T-helper 2 cell treated with Interferon-gamma antibody and Interleukin-4, amounts not matched to agents 5 μg/mL and 100 μg/mL, for 36 hours (primary cell): ENCODE measurements at places on chromosomes 16 and 17.

DNA sequence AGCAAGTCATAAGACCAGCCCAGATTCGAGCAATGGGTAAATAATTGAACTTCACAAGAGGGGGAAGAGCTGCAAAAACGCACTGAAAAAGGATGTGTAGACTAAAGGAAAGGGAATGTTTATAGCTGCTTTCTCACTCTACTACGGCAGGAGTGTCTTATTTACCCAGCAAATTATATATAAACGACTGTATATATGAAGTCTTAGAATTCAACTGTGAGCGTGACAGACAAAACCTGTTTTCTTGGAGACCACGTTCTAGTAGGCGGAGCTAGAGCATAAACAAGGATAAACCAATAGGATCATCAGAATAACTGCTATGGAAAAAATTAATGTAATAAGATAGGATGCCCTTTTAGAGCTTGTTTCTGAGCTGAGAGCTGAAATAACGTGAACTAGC, 394.6 kb upstream of the MON1B start:
- H3K27ac ChIP-seq, result no peak overlapping the region
- no peak for DNase-seq
- H3K27me3 ChIP-seq, result no peaks in the 10 kb centered on the region
- no peak overlapping the region for H3K4me3 ChIP-seq

- no peak overlapping the region for H3K27ac ChIP-seq
- H3K4me3 ChIP-seq, result no peak overlapping the region
- H3K36me3 ChIP-seq, result no peaks in the 10 kb centered on the region
- peaks cover 11% of the 10 kb centered on the region for H3K4me1 ChIP-seq
- DNase-seq, result no peak
- H3K27me3 ChIP-seq, result peaks cover 38% of the 10 kb centered on the region
Measured at GRCh38 chr16:55476625-55477533, 2.1 kb upstream of the MMP2 start.

DNA sequence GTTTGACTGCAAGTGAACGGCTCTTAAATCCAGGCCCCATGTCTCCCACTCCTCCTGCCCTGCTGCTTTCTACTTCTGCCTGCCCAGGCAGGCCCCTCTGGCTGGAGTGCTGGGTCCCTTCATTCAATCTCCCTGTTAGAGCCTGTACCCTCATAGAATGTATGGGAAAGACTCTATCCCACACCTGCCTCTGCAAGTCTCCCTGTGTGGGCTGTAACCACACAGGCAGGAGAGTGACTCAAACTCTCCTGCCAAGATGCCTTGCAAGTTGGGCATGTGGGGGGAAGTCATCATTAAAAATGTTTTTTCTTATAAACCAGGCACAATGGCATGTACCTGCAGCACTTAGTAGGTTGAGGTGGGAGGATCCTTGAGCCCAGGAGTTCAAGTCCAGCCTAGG, 77.5 kb downstream of the PLXDC1 start:
- no peak overlapping the region for H3K27ac ChIP-seq
- no peaks in the 10 kb centered on the region for H3K36me3 ChIP-seq
- H3K4me3 ChIP-seq, result no peak overlapping the region
- DNase-seq, result no peak

GRCh38 chr16:49567950-49568349, 194.3 kb downstream of the C16orf78 start:
- H3K27ac ChIP-seq, result no peak overlapping the region
- DNase-seq, result no peak

DNA sequence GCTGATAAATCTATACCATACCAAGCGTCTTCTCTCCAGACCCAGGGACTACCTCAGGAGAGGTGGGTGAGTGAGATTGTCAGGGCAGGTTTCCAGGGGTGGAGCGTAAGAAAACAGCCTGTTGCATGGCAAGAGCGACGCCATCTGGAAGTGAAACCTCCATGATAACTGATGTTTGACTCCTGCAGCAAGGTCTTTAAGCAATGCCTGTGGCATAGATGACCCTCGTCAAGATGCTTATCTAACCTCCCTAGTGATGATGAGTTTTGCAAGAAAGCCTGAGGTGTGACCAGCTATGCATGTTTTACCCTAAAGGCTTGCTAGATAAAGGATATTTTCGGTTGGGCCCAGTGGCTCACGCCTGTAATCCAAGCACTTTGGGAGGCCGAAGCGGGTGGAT, 71.6 kb downstream of the GSG1L start:
- peaks cover 10% of the 10 kb centered on the region for H3K36me3 ChIP-seq
- no peak overlapping the region for H3K4me3 ChIP-seq
- peaks cover 2% of the 10 kb centered on the region for H3K27me3 ChIP-seq
- no peak for DNase-seq
- H3K4me1 ChIP-seq, result peaks cover 18% of the 10 kb centered on the region

- H3K36me3 ChIP-seq, result peaks cover 32% of the 10 kb centered on the region
- H3K4me1 ChIP-seq, result peaks cover 37% of the 10 kb centered on the region
- H3K4me3 ChIP-seq, result peak overlapping the region; percentile 97
- H3K27me3 ChIP-seq, result no peaks in the 10 kb centered on the region
Measured at GRCh38 chr17:7932483-7932891, 481 bp downstream of the CNTROB start.

DNA sequence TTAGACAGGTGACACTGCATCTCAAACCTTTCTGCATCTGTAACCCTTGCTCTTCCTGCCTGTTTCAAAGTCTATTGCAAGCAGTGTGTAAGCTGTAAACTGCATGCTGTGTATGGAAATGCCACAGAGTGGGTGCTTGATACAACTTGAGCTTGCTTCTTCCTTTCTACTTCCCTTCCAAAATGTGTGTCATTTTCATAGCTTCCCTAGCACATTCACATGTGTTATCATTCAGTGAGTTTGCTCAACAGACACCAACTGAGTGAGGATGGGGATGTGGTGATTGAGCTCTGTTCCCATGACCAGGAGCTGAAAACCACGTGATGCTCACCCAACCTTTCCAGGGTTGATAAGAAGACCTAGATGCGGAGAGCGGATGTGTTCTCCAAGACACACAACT, 111.1 kb downstream of the VAT1L start:
- H3K4me3 ChIP-seq, result no peak overlapping the region
- no peaks in the 10 kb centered on the region for H3K36me3 ChIP-seq
- H3K27ac ChIP-seq, result no peak overlapping the region
- H3K27me3 ChIP-seq, result no peaks in the 10 kb centered on the region

- no peak overlapping the region for H3K4me3 ChIP-seq
- DNase-seq, result peak; percentile 17
- no peak overlapping the region for H3K27ac ChIP-seq
- H3K27me3 ChIP-seq, result peaks cover 2% of the 10 kb centered on the region
- no peaks in the 10 kb centered on the region for H3K36me3 ChIP-seq
- peaks cover 27% of the 10 kb centered on the region for H3K4me1 ChIP-seq
Measured at GRCh38 chr16:81797443-81797842, 18.4 kb downstream of the PLCG2 start.

DNA sequence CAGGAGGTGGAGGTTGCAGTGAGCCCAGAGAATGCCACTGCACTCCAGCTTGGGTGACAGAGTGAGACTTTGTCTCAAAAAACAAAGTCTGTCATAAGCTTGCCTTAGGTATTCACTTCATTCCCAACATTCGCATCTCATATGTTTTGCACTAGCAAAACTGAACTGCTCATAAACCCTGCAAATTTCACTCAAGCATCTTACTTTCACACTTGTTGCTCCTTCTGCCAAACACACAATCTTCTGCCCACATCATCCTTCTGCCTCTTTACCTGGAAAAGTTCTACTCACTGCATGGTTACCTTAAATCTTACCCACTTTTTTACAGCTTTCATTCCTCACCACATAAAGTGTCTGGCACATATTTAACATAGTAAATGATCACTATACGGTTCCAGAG, 152.5 kb downstream of the USP22 start:
- no peak overlapping the region for H3K4me3 ChIP-seq
- no peak overlapping the region for H3K27ac ChIP-seq
- DNase-seq, result no peak
- H3K36me3 ChIP-seq, result no peaks in the 10 kb centered on the region
- peaks cover 27% of the 10 kb centered on the region for H3K27me3 ChIP-seq

- peaks cover under 1% of the 10 kb centered on the region for H3K36me3 ChIP-seq
- H3K27me3 ChIP-seq, result no peaks in the 10 kb centered on the region
- H3K27ac ChIP-seq, result no peak overlapping the region
- no peak for DNase-seq
Measured at GRCh38 chr17:20203761-20204263, 194.7 kb downstream of the SPECC1 start.

GRCh38 chr17:39238311-39238972, 12.7 kb upstream of the STAC2 start:
- no peaks in the 10 kb centered on the region for H3K36me3 ChIP-seq
- peaks cover 15% of the 10 kb centered on the region for H3K4me1 ChIP-seq
- peaks cover 6% of the 10 kb centered on the region for H3K27me3 ChIP-seq
- DNase-seq, result no peak
- peak overlapping the region; percentile 0 for H3K4me3 ChIP-seq

DNA sequence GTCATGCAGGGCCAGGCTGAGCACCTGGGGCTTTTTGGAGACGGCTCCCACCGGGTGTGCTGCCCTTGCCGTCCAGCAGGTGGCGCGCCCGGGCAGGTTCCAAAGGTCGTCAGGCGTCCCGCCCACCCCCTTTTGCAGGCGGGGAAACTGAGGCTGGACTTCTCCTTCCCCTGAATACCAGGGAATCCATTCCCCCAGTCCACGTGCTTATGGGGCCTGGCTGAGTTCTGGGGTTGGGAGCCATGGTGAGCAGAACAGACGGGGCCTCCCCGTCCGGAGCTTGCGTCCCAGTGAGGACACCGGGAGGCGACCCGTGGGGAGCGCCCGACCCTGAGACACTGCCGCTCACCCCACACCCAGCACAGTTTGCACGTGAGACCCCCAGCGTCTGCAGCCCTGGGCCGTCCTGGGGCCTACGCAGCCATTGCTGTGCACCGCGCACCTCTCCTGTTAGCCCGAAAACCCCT, 51.8 kb upstream of the JPH3 start:
- H3K27me3 ChIP-seq, result peaks cover 3% of the 10 kb centered on the region
- no peaks in the 10 kb centered on the region for H3K4me1 ChIP-seq
- no peak overlapping the region for H3K27ac ChIP-seq
- no peaks in the 10 kb centered on the region for H3K36me3 ChIP-seq
- no peak overlapping the region for H3K4me3 ChIP-seq

DNA sequence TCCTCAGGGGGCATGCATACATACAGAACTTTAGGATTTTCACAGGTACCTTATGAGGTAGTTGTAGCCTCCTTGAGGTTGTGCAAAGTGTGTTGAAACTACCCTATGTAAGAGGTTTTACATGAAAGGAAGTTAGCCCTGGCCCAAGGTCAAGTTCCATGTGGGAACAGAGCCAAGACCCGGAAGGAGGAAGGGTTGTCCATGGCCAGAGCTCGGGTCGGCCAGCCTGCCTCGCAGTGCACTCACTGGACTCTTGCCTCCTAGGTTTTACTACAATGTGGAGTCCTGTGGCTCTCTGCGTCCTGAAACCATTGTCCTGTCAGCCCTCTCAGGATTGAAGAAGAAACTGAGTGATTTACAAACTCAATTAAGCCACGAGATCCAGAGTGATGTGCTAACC, 8.2 kb downstream of the POLR2C start:
- peaks cover 30% of the 10 kb centered on the region for H3K36me3 ChIP-seq
- no peak overlapping the region for H3K27ac ChIP-seq
- no peaks in the 10 kb centered on the region for H3K27me3 ChIP-seq
- H3K4me1 ChIP-seq, result peaks cover 1% of the 10 kb centered on the region
- no peak overlapping the region for H3K4me3 ChIP-seq

- no peak overlapping the region for H3K27ac ChIP-seq
- H3K4me1 ChIP-seq, result no peaks in the 10 kb centered on the region
- no peak for DNase-seq
- H3K27me3 ChIP-seq, result peaks cover 37% of the 10 kb centered on the region
- no peaks in the 10 kb centered on the region for H3K36me3 ChIP-seq
Measured at GRCh38 chr16:58467905-58468304, 32.0 kb upstream of the NDRG4 start.

DNA sequence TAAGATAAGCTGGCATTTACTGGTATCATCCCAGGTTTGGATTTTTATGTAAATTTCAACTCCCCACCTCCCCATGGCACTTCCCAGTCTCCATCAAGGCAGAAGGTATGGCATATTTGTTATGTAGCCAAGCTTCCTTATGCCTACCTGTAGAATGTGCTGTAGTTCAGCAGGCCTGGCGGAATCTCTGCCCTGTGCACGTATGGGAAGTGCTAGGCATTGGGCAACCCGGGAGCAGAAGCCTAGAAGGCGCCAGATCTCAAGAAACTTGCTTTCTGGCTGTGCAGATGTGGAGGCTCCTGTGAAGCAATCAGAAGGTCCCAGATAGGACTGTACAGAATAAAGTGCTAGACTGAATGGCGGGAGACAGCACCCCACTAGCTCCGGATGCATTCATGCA, 64.7 kb downstream of the SNX20 start:
- H3K4me3 ChIP-seq, result no peak overlapping the region
- no peaks in the 10 kb centered on the region for H3K36me3 ChIP-seq
- peaks cover 5% of the 10 kb centered on the region for H3K4me1 ChIP-seq
- no peak for DNase-seq
- no peaks in the 10 kb centered on the region for H3K27me3 ChIP-seq
- no peak overlapping the region for H3K27ac ChIP-seq

DNA sequence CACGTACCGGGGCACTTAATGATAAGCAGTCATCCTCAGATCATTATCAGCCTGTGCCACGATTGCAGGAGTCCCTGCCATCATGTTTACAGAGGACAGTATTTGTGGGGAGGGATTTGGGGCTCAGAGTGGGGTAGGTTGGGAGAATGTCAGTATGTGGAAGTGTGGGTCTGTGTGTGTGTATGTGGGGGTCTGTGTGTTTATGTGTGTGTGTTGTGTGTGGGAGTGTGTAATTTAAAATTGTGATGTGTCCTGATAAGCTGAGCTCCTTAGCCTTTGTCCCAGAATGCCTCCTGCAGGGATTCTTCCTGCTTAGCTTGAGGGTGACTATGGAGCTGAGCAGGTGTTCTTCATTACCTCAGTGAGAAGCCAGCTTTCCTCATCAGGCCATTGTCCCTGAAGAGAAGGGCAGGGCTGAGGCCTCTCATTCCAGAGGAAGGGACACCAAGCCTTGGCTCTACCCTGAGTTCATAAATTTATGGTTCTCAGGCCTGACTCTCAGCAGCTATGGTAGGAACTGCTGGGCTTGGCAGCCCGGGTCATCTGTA, 13.5 kb upstream of the EFCAB13 start:
- no peak overlapping the region for H3K4me3 ChIP-seq
- no peaks in the 10 kb centered on the region for H3K27me3 ChIP-seq
- H3K4me1 ChIP-seq, result peaks cover 5% of the 10 kb centered on the region
- DNase-seq, result no peak
- H3K27ac ChIP-seq, result no peak overlapping the region

DNA sequence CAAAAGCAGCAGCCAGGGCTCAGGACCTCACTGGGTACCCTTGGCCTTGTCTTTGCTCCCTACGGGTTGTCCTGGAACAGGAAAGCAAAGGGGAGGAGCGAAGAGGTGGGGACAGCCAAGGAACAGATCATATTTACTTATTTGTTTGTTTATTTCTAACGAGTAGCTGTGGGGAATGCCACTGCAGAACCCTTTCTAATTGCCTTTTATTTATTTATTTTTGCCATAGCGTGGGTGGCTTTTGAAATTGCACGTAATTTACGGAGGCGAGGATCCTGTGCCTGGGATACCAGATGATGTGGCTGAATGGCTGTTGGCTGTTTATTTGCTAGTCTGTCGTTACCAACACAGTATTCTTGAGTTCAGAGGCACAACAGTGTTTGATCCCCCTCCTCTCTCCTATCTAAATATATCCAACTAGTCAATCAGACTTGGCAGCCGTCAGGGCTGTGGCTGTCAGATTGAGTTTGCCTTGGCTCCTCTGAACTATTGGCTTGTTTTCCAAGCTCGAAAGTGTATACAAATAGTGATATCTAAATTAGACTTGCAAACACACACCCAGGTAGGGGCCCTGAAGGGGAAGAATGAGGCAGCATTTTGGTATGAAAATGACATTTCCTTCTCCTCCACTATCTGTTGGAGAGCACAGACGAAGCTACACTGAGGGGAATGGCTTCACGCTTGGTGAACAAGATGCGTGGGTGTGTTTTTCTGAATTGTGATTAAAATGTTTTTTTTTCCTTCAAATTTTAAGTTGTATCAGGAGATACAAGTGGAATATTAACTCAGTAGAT, 110.4 kb downstream of the MSI2 start:
- H3K36me3 ChIP-seq, result peaks cover 6% of the 10 kb centered on the region
- H3K4me3 ChIP-seq, result no peak overlapping the region
- no peak for DNase-seq
- peaks cover 11% of the 10 kb centered on the region for H3K4me1 ChIP-seq
- no peak overlapping the region for H3K27ac ChIP-seq
